ENCODE measurements at places on chromosomes 1 and 21.

- no peak for DNase-seq
Measured at GRCh38 chr21:34762786-34763185, 94.0 kb downstream of the CLIC6 start.

GRCh38 chr1:160436966-160437365 is 36.6 kb downstream of the VANGL2 start:
- no peak for DNase-seq

- no peak for DNase-seq
Measured at GRCh38 chr1:212315907-212316306, 30.7 kb downstream of the PPP2R5A start.

GRCh38 chr1:201090541-201090940 is 21.7 kb downstream of the CACNA1S start:
- DNase-seq: no peak

- no peak for DNase-seq
Measured at GRCh38 chr1:203632941-203633340, 6.3 kb downstream of the ATP2B4 start.

GRCh38 chr1:112674986-112675727 is 698 bp downstream of the MOV10 start:
- DNase-seq: no peak

DNA sequence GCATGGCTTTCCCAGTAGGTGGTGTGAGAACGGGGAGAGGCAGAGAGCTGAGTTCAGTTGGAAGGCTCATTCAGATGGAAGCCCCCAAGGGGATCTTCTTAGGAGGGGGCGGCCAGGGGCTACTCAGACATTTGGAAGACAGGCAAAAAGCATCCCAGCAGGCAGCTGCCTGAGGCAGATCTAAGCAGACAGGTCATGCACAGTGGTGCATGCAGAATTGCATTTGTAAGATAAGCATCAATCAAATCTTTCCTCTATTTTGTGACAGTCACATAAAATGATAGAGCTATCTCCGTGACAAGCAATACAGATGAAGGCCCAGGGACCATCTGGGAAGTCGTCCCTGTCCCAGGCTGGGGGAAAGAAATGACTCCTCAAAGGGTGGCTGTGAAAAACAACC is 3.8 kb downstream of the RAB3B start:
- DNase-seq: no peak

- DNase-seq: no peak
Measured at GRCh38 chr1:154629061-154629674, 21.2 kb upstream of the ADAR start.

DNA sequence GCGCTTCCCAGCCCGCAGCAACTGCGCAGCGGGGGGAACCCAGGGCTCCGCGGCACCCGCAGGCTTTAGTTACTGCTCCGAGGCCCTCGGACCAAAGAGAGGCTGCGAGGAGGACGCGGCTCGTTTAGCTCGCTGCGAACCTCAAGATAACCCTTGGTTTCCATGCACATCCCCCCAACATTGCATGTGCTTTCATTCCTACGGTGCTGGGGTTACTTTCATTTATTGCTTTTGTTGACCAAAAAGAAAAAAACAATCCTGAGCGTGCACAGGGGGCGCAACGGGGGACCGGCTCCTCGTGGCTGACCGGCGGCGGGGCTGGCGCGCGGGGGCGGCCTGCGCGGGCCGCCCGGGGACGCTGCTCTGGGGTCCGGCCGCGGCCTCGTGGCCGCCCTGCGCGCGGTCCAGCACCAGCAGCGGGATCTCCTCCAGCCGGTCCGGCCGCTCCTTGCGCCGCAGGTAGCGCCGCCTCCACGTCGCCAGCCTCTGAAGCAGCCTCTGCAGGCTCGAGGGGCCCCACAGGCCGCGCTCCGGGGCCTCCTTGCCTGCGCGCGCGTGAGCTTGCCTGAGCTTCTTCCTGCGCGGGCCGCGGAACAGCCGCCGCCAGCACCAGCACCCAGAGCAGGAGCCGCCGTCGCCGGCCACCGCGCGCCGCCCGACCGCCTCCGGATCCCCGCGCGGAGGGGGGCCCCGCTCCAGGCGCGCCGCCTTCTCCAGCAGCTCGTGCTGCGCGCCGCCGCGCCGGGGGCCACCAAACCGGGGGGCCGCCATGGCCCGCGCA is 77.4 kb downstream of the DESI2 start:
- no peak for DNase-seq

GRCh38 chr1:157882580-157882979 is 41.0 kb upstream of the CD5L start:
- DNase-seq: no peak

- no peak for DNase-seq
Measured at GRCh38 chr1:183958958-183959357, 78.6 kb downstream of the COLGALT2 start.

- DNase-seq: no peak
Measured at GRCh38 chr1:14598498-14599182, at the start of gene KAZN. KAZN (plus strand) TSS chr1:14598685.

- DNase-seq: no peak
Measured at GRCh38 chr1:164064501-164064900, 494.5 kb upstream of the PBX1 start.

DNA sequence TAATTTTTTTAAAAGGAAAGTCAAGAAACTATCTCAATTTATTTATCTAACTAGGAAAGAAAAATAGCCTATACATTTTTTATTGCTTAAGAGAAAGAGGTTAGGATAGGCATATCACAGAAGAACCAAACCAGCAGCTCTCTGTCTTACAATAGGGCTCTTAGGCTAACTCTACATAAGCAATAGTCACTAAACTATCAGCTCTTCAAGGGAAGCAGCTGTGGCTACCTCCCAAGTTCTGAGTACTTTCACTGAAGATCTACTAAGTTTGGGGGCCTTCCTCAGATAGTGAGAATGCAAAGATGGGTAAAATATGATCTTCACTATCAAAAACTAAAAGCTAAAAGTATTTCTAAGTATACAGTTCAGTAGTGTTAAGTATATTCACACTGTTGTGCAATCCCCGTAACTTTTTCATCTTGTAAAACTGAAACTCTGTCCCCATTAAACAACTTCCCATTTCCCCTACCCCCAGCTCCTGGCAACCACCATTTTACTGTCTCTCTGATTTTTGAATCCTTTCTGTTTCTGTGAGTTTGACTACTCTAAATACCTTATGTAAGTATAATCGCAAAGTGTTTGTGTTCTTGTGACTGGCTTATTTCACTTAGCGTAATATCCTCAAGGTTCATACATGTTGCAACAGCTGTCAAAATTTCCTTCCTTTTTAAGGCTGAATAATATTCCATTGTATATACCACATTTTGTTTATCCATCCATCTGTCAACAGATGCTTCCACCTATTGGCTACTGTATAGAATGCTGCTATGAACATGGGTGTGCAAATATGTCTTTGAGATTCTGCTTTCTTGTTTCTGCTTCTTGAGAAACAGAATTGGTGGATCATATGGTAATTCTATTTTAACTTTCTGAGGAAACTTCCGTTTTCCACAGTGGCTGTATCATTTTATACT is 73.3 kb downstream of the ACBD6 start:
- no peak for DNase-seq

DNA sequence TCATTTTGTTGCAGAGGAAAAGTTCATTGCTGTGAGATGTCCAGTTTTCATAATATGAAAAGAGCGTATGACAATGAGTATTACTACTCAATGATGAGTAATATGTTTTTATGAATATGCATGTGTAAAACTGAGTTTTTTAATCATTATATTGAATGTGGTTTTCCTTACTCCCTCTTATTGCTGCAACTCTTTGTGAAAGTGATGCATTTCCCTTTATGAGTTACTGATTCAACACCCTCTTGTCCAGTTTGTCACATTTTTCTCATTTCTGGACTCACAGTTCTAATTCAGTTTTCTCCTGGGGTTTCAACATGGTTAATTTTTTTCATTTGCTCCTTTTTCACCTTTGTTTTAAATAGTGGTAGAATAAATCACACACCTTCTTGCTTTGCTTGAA is 35.2 kb upstream of the KCNJ15 start:
- no peak for DNase-seq

- DNase-seq: no peak
Measured at GRCh38 chr1:106360252-106360651, 696.2 kb upstream of the PRMT6 start.

DNA sequence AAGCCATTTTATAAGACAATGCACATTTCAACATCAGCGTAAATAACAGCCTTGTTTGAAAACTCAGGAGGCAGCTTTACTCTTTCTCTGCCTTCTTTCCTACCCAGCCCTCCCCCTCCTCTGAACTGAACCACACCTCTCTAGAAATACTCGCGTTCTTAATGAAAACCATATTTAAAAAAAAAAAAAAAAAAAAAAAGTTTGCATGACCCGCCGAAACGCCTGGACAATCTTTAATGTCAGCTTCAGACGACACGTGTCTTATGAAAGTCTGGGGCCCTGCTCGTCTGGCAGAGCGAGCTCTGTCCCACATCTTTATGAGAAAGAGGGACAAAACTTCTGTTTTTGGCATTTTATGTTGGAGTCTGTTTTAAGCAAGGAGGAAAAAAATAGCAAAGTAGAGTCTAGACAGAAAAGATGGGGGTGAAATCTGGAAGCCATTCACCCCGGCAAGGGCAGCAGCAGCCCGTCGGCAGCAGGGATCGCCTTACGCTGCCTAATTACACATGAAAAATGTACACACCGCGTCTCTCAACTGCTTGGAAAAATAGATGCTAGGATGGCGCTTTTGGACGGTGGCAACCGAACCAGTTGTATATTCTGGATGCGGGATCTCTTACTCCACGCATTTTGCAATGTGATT is 130.4 kb upstream of the ETS2 start:
- no peak for DNase-seq

- DNase-seq: no peak
Measured at GRCh38 chr1:184407816-184408510, 21.1 kb downstream of the C1orf21 start.

DNA sequence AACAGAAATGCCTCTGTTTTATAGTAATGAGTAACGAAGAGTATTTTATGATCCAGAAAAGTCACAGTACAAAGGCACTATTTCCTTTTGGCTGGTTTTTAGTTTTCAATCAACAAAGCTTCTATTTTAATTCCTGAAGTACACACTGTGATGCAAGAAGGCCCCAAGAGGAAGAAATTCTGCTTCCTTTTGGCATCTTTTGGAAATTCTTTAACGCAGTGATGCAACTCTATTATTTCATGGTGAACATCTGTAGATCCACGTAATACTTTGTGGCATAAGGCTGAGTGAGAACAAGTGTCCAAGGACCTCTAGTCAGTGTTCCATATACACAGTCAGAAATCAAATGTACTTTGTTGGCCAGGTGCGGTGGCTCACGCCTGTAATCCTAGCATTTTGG is 137.5 kb downstream of the TGFB2 start:
- no peak for DNase-seq

GRCh38 chr1:174954073-174954460 is 45.7 kb upstream of the CACYBP start:
- DNase-seq: no peak

DNA sequence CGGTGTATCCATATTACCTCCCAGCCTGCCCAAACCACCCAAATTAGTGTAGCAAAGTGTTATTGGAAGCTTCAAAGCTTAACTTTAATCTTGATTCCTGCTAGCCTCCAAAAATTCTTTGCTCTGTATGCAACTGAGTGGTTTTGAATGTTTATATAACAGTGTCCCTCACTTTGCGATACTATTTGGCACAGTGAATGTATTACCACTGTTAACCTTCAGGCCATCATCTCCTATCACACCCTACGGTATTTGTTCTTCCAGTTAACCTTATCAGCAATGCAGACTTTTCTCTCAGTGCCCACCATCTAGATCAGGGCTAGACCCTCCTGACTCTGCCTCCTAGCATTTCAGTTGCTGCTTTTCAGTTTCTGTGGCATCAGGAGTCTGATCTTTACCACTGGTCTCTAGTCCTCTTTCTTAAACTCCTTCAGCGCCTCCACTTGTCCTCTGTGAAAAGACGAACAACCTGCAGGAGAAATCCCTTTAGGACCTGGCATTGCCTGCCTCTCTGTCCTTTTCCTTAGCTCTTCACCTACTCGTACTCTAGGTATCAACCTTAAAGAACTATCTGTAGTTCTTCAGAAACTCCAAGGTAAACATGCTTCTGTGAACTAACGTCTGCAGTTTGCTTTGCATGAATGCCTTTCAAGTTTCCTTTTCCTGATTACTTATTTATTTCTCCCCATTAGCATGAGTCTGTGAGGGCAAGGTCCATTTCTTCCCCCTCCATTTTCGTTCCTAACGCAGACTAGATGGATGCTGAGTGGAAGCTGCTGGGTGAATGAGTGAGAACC is 71.7 kb downstream of the SNX7 start:
- DNase-seq: no peak

DNA sequence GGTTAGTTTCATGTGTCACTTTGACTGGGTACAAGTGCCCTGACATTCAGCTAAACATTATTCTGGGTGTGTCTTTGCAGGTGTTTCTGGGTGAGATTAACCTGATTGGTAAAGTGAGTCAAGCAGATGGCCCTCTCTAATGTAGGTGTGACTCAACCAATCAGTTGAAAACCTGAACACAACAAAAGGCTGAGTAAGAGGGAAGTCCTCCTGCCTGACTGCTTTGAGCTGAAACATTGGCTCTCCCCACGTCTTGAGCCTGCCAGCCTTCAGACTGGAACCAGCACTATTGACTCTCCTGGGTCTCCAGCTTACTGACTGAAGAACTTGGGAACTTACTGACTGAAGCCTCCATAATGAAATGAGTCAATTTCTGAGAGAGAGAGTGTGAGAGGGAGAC is 70.0 kb upstream of the C21orf91 start:
- no peak for DNase-seq

- no peak for DNase-seq
Measured at GRCh38 chr1:18178111-18178510, 70.5 kb downstream of the IGSF21 start.

DNA sequence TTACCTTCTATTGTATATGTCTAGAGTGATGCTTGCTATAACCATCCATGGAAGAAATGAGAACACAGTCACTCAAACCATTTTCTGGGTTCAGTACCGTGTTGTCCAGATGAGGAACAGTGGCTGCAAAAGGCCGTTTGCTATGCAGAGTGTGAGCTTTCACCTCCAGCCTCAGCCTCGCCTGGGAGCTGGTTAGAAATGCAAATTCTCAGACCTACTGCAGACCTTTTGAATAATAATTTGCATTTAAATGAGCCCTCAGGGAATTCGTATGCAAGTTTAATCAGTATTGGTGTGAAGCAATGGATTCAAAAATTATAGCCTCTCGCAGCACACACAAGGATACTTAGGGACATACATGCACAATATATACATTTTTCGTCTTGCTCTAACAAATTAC is 24.1 kb downstream of the KCNJ15 start:
- no peak for DNase-seq

GRCh38 chr1:198856601-198857000 is 217.8 kb downstream of the PTPRC start:
- DNase-seq: no peak

- no peak for DNase-seq
Measured at GRCh38 chr1:113194846-113195830, 122.1 kb downstream of the LRIG2 start.

- no peak for DNase-seq
Measured at GRCh38 chr21:18382141-18382540, 21.4 kb downstream of the TMPRSS15 start.

GRCh38 chr1:230825761-230826160 is 42.6 kb downstream of the C1orf198 start:
- DNase-seq: no peak

DNA sequence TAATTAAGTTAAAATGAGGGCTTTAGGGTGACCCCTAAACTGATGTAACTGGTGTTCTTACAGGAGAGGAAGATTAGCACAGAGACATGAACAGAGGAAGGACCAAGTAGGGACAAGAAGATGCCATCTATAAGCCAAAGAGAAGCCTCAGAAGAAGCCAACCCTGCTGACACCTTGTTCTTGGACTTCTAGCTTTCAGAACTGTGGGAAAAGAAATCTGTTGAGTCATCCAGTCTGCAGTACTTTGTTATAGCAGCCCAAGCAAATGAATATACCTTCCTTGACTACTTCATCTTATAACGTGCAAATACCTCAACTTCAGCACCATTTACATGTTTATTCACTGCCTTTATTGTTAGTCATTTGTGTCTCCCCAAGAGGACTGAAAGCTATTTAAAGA is 3.4 kb downstream of the ZBTB21 start:
- DNase-seq: no peak

Data from omental fat pad (tissue), 4 donors.